Lung microvascular endothelial cell (primary cell): ENCODE measurements at places on chromosomes 2 and 18. TPM values are rescaled to one million over a fixed set of nuclear protein-coding genes. Genes with fewer than 3 reads are reported as not detected.

The APCDD1 gene
- not detected in 2 replicates for total RNA-seq

The RAB6C gene
- under 0.01 TPM in 2 replicates for total RNA-seq

The TDRD15 gene
- not detected in 2 replicates for total RNA-seq

The NOL4 gene
- not detected in 2 replicates for total RNA-seq

The SCYGR4 gene
- total RNA-seq, result not detected in 2 replicates

- no peak for DNase-seq
Observed at GRCh38 chr2:34112161-34112560, 513.1 kb upstream of the FAM98A start.

DNA sequence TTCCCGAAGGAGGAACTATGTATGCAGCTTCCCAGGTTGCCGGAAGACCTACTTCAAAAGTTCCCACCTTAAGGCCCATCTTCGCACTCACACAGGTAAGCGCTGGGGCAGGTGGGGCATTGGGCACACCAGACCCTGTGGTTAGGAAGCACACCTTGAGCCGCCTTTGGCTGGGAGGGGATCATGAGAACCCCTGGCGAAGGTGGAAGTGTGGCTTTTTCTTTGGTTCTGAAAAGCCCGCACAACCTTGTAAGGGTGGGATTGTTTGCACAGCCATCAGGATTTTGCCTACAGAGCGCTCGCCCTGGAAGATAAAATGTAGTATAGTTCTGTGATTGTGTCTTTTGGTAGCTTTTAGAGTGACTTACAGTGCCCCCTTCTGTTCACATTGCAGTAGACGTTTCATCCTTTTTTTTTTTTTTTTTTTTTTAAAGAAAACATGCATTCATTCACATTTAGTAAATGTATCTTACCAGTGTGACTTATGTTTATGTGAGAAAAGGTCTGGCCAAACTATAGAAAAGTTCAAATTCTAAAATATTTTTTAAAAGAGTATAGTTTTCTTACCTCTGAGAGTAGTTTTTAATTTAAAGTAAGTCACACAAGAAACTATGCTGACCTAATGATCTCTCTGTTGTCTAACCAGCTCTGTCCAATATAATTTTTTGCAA is 5.3 kb downstream of the KLF11 start:
- peak; percentile 66 for DNase-seq

DNA sequence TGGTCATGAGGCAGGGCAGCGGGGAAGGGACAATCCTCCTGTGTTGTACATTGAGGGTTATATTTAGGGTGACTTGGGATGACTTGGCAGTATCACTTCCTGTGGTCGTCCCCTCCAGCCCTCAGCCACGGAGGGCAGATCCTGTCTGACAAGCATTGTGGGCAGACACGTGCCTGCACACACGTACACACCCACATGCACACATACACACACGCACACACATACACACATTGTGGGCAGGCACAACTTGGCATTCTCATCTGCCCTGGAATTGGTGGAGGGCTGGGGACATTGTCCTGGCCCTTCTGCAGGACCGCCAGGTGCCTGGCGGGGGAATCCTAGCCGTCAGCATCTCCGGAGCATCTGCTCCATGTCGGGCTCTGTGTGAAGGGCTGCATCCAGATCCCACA is 47.6 kb downstream of the ODC1 start:
- DNase-seq, result peak; percentile 23

DNA sequence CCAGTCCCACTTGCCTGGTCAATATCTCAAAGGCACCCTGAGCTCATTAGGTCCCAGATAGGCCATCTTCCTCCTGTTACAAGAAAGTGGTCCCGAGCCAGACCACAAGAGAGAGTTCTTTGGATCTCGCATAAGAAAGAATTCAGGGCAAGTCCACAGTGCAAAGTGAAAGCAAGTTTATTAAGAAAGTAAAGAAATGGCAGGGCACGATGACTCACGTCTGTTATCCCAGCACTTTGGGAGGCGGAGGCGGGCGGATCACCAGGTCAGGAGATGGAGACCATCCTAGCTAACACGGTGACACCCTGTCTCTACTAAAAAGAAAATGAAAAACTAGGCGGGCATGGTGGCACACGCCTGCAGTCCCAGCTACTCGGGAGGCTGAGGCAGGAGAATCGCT is 10.8 kb upstream of the SMAD7 start:
- peak; percentile 54 for DNase-seq

DNA sequence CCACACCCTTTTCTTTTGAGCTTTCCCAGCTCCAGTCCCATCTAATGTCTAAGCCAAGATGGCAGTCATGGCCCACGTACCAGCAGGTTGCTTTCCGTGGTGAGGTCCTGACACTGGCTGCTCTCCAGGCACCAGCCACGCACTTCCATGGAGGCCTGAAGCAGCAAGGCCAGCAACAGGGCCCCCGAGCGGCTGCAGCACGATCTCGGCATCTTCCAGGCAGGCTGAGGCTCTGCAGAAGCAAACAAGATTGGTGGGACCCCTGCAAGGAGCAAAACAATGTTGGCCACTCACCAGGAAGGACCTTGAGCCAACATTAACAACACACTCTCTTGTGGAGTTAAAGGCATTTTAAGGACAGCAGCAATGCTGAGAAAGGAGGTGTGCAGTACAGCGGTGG is 3.8 kb downstream of the POMC start:
- DNase-seq, result no peak

DNA sequence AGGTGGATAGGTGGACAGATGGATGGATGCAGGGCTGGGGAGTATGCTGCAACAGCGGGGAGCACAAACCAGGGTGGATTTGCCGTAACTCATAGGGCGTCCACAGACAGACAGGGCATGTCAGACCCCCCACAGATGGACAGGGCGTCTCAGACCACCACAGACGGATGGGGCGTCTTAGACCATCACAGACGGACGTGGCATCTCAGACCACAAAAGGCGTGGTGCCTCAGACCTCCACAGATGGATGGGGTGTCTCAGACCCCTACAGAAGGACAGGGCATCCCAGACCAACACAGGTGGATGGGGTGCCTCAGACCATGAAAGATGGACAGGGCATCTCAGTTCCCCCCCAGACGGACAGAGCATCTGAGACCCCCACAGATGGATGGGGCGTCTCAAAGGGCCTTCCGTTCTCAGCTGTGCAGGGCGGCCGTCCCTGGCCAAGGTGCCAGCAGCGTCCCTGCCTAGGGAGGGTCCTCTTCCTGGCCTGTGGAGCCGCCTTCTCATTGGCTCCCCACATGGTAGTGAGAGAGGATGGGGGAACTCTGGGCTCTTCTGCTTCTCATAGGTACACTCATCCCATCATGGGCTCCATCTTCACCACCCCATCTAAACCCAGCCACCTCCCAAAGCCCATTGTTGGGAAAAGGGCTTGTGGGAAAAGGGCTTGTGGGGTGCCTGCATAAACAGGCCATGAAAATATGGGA is 2.1 kb downstream of the ANKMY1 start:
- no peak for DNase-seq

GRCh38 chr2:127608061-127609030 is 37.6 kb upstream of the GPR17 start:
- no peak for DNase-seq

DNA sequence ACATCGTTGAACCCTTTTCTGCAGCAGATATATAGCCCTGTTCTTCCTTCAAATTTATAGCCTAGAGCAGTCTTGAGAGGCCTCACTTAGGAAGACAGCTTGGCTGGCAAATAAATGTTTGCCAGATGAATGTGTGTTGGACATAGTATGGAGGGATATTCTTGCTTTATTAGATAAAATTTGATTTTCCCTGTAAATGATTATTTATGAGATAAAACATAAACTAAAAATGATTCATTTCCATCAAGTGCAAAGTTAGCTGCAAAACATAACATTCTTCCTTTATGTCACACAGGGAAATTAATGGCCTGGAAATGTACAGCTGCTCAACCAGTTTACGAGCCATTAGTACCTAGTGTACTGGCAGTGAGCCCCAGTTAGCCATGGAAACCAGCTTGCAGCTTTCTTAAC is 82.5 kb downstream of the LIMS1 start:
- peak; percentile 60 for DNase-seq

- no peak for DNase-seq
Observed at GRCh38 chr2:173909846-173910245, 55.3 kb downstream of the SP3 start.

- no peak for DNase-seq
Observed at GRCh38 chr2:70832386-70832785, 3.2 kb downstream of the CD207 start.

DNA sequence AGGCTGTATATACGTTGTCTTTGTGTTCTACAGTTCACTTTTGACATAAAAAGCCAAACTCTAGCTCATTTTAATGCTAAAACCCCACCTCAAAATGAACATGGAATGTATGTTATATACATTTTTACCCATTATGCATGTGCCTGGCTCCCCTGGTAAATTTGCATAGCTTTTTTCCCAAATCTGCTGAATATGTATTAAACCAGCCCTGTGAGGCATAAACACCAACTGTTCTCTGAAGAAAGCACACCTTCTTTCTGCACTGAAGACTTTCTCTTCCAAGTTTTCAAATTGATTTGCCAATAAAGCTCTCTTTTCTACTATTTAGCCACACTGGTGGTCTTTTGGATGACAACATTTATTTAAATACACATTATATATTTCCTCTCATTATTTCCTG is 549.4 kb downstream of the TRIB2 start:
- no peak for DNase-seq

DNA sequence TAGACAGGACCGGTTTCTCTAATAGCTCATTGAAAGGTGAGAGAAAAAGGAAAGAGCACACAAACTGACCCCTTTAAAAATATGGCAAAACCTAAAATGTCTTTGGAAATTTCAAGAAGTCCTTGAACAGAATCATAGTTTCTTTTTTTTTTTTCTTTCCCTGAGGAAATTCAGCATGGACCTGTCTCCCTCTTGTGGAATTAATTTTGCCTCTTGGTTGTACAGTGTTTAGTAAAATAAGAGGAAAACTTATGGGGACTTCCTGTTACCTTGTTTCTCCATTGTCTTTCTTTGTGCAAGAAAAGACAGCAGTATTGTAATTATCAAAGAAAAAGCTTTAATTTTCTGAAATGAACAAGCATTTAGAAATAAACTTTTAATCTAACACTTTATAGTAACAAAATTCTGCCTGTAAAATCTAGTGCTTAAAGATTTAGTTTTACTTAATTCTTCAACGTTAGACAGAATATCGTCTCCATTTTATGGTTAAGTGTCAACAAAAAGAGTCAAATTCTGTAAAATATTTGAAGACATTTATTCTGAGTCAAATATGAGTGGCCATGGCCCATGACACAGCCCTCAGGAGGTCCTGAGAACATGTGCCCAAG is 176.3 kb upstream of the NABP1 start:
- peak; percentile 52 for DNase-seq

GRCh38 chr2:189516546-189516945 is 64.0 kb downstream of the SLC40A1 start:
- DNase-seq, result no peak

DNA sequence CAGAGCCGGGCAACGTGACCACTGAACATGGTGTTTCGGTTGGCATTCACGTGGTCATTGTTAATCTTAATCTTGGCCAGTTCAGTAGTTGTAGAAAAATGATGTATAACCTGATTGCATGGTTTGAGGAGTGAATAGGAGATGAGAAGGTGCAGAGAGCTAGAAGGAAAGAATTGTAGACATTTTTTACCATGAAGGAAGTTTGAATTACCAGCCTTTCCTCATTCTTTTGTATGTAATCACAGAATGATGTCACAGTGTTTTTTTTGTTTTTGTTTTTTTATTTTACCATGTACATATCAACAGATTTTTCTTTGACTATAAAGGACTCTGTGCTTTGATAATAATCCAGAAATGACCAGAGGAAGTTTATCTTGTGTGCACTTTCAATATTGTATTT is 126.3 kb downstream of the LTBP1 start:
- DNase-seq, result peak; percentile 23

- no peak for DNase-seq
Observed at GRCh38 chr18:44671914-44672313, 8.8 kb upstream of the SETBP1 start.

DNA sequence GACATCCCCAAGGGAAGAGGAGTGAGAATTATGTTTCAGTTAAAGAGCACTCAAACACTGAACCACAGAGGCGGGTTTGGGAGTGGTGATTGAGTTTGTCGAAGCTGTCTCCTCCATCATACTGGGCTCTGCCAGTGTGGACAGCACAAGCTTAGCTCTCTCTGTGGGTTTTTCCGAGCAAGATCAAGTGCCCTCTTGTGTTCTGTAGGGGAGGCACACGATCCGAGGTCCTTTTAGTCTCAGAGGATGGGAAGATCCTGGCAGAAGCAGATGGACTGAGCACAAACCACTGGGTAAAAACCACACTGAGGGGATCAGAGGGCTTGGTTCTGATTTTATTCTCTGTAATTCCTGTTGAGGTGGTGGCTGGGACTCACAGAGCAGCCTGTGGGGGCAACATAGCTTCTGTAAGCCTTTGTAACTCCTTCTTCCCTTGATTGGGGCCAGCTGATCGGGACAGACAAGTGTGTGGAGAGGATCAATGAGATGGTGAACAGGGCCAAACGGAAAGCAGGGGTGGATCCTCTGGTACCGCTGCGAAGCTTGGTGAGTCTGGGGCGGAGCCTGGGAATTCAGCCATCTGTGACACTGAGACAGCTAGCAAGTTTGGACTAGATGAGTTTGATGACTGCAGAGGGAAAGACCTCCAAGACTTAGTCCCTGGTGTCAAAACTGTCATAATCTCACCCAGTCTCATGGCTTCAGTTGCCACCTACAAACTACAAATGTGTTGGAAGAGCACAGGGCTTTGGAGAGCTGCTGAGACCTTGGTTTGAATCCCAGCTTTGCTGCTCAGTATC is 2.0 kb downstream of the NAGK start:
- peak; percentile 70 for DNase-seq

GRCh38 chr18:6866552-6867085 is 137.1 kb downstream of the ARHGAP28 start:
- no peak for DNase-seq

- DNase-seq, result no peak
Observed at GRCh38 chr2:8064603-8065002, 617.3 kb upstream of the ID2 start.

DNA sequence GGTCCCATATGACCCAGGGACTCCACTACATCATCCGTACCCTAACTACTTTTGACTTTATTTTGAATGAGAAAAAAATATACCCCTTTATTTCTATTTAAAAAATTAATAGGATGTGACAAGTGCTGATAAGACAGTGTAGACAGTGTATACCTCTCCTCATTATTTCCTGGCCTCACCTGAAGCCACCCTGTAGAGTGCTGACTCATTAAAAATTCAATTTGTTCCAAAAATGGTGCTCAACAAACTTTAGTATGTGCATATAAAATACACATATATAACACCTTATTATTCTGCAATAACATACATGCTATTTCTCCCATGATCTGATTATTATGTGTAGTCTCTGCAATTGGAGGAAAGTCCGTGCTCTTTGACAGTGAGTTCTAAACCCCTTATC is 20.8 kb downstream of the NOL4 start:
- DNase-seq, result no peak
